Activated T-helper 9 cell treated with anti-CD3 and anti-CD28 coated beads, Interleukin-2, amount 50 U/mL, for 16 hours (primary cell): ENCODE measurements at places on chromosomes 2 and 18.
A peak's percentile ranks its signal among the peaks of the same experiment; 100 is the strongest.

DNA sequence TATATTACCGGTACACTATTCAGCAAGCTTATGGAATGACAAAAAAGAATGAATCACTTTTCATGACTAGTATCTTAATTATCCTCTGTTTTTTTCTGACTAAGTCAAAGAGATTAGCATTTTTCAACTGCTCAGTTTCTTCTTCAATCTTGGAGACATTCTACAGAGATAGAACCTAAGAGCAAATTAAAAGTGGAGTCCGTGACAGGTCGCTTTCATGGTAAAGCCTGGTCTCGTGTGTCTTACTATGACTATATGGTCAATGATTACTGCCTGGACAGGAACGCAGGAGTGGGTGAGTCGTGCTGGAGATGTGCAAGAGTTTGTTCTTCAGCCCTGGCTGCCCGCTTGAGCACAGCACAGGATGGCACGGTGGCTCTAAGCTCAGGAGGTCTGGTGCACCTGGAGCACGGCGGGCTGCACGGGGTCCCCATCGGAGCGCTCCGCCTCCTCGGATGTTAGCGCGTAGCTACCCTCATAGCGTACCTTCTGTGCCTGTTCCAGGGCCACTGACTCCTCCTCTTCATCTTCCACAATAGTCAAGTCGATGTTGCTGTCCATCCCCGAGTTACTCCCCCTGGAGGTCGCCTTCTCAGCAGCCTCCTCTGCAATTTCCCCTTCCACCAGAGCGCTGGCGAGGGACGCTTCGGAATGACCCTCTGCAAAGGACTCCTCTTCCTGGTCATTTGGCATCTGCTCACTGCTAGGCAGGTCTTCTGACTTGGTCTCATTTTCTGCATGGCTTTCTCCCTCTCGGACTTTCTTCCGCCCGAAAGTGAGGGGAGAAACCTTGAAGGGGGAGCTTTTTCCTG lies 11.1 kb downstream of the CAVIN2 start:
- DNase-seq, result no peak

DNA sequence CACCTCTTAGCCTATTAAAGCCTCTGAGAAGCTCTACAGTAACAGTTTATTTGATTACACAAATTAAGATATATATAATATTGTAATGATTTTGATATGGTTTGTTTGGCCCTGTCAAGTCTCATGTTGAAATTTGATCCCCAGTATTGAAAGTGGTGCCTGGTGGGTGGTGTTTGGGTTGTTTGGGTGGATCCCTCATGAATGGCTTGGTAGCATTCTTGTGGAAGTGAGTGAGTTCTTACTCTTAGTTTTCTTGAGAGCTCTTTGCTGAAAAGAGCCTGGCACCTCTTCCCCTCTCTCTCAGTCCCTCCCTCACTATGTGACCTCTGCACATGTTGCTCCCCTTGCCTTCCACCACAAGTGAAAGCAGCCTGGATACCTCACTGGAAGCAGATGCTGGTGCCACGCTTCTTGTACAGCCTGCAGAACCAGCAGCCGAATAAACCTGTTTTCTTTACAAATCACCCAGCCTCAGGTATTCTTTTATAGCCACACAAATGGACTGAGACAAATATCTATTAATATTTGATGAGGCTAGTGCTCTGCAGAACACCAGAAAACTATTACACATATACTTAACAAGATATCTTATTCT lies 52.8 kb downstream of the SLC4A10 start:
- DNase-seq, result no peak

- no peak for DNase-seq
Observed at GRCh38 chr2:130263606-130264005, 65.4 kb upstream of the TUBA3E start.

DNA sequence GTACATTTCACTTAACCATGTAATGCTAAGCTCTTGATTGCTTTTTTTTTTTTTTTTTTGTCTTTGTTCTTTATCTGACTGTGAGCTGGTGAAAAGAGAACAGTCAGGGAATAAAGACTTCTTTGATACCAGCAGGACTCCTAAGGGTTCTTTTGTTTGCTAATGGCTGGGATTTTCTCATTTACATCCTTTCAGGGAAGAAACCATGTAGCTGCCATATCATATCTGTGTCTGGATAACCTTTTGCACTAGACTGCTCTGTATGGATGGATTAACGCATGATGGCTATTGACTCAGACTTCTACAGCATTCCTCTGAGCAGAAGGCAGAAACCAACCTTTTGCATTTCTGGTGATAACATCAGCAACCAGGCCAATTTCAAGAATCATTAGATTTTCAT lies 504.0 kb downstream of the LRRTM4 start:
- no peak for DNase-seq

DNA sequence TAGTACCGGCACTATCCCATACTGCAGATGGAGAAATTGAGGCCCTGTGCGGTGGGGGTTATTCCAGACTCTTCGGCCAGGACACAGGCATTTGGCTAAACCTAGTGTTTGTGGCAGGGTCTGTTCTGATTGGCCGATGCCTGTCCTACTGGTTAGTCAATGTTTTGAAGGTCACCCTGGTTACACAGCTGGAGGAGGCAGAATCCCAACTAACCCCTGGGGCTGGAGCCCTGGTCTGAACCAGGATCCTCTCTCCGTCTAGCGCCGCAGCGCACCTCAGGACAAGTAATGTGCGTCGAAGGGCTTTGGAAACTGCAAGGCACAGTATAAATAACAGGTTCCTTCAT lies 19.4 kb downstream of the TEX44 start:
- no peak for DNase-seq

GRCh38 chr18:67467188-67467587 lies 49.3 kb downstream of the DSEL start:
- no peak for DNase-seq

GRCh38 chr2:216776066-216776850 lies 80.9 kb upstream of the IGFBP5 start:
- no peak for DNase-seq

DNA sequence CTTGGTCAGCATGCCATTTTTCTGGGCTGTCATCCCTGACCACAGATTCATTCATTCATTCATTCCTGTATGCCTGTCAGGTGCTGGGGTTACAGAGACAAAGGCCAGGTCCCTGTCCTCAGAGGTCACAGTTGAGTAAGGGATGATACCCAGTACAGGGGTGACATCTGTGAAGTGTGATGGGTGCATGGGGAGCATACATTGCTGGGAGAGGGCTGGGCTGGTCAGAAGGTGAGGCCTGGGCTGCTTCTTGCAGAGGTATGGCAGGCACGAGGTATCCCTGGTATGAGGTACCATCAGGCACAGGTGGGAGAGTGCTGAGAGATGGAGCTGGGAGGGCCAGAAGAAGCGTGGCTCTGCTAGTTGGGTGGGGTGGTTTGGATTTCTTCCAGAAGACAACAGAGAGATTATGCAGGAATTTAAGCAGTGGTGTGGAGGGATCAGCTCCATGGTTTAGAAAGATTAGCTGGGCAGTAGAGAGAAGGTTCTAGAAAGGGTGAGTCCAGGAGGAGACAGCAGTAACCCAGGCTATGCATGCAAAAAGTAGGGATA lies 181.9 kb upstream of the HAAO start:
- DNase-seq, result no peak

DNA sequence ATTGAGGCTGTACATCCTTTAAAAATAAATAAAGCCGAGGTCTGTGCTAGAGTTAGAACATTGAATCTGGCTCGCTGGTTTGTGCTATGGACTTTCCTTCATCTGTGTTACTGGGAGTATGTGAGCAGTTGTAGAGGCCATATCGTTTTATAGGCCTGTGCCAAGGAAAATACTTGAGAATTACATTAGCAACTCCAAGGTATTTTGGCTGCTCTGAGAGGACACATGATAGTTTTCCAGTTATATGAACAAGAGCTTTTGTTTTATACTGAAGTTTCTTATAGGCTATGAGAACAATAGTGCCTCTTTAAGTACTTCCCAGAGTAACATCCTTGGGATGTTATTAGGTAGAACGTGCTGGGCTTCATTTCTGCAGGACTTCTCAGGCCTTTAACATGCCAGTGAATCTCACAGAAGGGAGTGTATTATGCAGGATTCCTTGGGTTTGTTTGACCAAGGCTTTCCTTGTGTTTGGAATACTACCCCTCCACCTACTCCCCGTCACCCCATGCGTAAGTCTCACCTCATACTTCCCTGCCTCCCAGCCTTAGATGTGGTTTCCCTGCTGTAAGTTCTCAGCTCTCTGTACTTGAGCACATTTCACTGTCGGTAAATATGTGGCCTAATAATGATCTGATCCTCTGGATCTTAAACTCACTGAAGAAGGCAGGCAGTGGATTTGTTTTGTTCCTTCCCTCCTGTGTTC lies 21.0 kb downstream of the TCF7L1 start:
- DNase-seq, result no peak

- no peak for DNase-seq
Observed at GRCh38 chr2:150259746-150260145, 227.7 kb downstream of the RND3 start.

DNA sequence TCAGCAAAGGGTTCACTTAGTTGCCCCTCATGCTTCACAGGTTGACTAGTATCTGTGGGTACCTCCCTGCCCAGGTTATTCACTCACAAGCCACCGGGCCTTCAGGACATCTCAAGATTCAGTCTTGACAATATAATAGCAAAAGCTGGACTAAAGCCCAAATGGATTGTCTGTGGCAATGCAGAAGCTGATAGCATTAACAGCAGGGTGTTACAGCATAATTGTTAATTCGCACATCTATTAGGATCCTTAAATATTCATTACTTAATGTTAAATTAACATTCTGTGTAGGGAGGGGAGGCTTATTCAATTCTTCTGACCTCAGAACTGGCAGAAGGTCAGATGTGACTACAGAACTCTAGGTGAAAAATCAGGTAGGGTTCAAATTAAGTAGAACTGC lies 20.2 kb upstream of the GTF2A1L start:
- no peak for DNase-seq

- DNase-seq, result no peak
Observed at GRCh38 chr2:201821080-201821479, 14.7 kb downstream of the CDK15 start.

DNA sequence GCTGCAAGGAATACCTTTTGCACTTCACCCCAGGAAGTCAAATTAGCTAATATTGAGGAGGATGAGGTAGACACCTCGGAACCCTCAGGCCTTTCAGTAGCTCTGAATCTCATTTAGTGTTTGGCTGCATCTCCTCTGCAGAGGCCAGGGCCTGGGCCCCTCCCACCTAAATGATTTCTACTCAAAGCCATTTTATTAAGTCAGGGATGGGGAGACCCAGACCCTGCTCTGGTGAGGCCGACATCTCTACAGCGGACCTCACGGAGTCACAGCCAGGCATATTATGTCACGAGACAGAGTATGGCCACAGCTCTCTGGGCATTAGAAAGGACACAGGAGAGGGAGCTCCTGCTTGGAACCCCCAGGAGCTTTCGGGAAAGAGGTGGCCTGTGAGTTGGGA lies 305.5 kb downstream of the ALK start:
- no peak for DNase-seq

DNA sequence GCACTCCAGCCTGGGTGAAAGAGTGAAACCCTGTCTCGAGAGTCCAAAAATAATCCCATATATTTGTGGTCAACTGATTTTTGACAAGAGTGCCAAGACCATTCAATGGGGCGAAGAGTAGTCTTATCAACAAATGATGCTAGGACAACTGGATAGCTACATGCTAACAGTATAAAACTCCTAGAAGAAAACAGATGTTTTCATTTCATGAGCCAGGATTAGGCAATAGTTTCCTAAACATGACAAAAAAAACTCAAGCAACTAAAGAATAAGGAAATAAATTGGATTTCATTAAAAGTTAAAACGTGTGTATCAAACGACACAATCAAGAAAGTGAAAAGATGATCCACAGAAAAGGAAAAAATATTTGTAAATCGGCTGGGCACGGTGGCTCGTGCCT lies 6.3 kb downstream of the LIMS2 start:
- DNase-seq, result no peak

- DNase-seq, result no peak
Observed at GRCh38 chr18:74479486-74480148, 16.5 kb upstream of the CNDP2 start.

- DNase-seq, result no peak
Observed at GRCh38 chr2:134726645-134727044, 7.8 kb upstream of the TMEM163 start.

DNA sequence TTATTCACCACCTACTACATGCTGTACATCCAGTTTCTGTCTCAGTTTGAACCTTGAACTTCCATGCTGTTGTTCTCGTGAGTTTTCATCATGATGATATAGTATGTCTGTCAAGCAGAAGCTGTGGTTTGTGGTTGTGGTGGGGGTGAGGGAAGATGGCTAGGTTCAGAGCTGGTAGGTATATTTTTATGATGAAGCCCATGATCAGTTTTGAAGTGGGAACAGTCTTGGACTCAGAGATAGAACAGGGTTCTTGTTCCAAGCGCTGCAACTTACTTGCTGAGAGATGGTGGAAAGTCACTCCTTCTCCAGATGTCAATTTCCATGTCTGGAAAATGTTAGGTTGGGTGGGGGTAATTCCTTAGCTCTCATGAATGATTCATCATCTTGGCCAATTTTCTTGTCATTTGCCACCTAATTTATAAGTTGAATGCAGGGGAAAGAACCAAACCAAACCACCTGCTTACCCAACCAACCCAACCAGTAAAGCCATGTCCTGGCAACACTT lies 21.6 kb downstream of the PMAIP1 start:
- DNase-seq, result peak; percentile 15

GRCh38 chr2:228103379-228103778 lies 78.1 kb downstream of the SPHKAP start:
- DNase-seq, result no peak

- no peak for DNase-seq
Observed at GRCh38 chr2:234490271-234491091, 6.4 kb downstream of the ARL4C start.

DNA sequence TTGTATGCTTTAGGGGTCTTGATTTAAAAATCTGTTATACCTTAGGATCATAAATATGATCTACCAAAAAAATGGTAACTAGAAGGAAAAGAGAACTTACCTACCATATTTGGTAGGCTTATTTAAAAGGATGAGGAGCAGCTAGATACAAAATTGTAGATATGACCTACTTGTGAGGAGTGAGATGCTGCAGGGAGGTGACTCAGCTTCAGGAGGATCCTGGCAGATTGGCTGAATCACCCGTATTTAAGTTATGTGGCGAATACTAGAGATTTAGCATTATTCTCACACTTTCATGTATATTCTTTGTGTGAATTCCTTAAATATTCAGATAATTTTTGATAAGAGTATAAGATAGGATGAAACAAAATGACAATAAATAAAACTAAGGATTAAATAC lies 657.3 kb upstream of the LINC00305 start:
- DNase-seq, result no peak

DNA sequence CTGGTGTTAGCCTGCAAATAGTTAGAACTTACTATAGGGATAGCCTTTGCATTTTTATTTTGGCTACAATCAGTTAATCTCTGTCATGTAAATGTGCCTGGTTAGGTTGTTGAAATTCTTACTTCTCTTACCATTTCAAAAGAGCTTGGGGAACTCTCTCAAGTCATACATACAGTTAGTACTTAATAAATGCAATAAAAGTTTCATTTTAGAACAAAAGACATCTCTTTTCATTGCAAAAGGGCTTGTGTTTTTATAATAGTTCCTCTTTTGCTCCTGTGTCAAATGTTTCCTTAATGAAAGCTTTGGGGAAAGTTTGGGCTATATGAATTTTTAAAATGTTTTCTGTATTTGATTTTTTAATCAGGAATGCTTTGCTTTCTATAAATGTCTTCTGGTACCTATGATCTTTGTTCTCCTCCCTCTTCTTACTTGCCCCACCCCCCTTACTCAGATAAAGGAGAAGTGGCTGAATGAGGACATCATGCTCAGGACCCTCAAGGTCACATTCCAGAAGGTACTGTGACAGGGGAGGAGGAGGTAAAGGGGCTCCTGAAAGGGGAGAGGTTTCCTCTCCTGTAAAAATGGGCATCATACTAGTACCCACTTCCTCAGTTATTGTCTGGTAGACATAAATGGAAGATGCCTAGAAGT lies 13.6 kb downstream of the PTPN18 start:
- DNase-seq, result no peak
